Glutamatergic neuron (in vitro differentiated cells): ENCODE measurements at places on chromosomes 13 and 19.

DNA sequence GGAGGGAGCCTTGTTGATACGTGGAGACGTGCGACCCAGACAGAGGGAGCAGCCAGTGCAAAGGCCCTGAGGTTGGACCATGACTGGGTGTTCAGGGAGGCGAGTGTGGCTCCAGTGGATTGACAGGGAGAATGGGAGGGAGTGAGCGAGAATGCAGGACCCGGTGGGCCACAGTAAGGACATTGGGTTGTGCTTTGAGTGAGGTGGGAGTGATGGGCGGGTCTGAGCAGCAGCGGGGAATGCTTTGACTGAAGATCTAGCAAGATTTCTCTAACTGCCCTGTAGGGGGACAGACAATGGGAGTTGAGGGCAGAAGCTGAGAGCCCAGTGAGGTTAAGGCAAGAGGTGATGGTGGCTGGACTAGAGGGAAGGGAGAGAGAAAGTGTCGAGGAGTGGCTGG lies 7.7 kb upstream of the NANOS2 start:
- DNase-seq = no peak

DNA sequence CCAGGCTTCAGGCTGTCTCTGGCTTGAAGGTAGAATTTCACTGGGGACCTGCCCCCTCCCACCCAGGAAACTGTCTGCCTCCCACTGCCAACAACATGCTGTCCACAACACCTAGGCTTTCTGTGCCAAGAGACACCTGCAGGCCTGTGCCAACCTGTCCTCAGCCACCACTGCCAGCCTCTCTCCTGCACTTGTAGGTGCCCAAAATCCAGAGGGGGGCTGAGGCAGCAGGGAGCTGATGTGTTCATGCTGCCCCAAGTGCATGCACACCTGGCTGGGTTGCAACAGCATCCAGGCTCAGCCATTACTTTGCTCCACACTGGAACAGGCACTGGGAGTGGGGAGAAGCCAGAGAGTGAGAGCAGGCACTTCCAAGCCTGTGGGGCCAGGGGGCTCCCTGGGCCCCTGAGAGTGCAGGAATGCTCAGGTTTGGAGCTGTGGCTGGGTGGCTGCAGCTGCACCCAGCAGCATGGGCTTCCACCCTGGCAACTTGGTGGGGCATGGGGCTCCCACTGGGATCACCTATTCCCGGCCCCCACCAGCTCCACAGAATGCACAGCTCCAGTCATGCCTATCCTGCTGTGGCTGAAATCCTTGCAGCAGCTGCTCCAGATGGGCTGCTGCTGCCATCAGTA lies 218.1 kb upstream of the OBI1 start:
- no peak for DNase-seq

DNA sequence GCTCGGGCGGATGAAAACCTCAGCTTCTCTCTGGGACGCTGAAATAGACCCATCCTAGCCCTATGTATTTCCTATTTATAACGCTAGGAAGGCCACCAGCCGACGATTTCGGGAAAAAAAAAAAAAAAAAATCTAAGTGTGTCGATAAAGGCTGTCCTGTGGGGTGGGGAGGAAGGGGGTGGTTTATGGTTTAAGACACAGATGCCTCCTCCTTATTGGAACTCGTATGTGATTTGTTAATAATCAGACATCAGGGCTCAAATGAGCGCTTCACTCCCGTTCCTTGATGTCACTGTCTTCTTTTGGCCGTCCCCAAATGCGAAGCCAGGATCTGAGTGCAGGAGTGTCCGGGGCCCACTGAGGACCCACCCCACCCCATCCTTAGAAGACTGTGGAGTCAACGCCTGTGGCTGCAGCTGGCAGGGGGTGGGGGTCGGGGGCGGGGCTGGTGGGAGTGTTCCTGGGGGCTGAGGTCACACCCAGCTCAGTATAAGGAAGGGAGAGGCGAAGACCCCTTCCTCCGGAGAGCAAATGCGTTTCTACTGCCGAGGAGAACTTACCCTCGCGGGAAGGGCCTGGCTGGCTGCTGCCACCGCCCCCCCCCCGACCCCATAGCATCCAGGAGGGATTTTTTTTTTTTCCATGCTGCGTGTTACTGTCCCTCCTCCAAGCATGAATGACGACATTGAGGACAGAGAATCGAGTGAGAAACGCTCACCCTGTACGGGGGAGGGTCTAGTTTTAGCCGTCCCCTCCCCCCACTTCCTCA lies 971 bp downstream of the ATCAY start:
- peak; percentile 67 for DNase-seq

GRCh38 chr13:24012648-24013047 lies 115.3 kb upstream of the C1QTNF9B start:
- DNase-seq = no peak

DNA sequence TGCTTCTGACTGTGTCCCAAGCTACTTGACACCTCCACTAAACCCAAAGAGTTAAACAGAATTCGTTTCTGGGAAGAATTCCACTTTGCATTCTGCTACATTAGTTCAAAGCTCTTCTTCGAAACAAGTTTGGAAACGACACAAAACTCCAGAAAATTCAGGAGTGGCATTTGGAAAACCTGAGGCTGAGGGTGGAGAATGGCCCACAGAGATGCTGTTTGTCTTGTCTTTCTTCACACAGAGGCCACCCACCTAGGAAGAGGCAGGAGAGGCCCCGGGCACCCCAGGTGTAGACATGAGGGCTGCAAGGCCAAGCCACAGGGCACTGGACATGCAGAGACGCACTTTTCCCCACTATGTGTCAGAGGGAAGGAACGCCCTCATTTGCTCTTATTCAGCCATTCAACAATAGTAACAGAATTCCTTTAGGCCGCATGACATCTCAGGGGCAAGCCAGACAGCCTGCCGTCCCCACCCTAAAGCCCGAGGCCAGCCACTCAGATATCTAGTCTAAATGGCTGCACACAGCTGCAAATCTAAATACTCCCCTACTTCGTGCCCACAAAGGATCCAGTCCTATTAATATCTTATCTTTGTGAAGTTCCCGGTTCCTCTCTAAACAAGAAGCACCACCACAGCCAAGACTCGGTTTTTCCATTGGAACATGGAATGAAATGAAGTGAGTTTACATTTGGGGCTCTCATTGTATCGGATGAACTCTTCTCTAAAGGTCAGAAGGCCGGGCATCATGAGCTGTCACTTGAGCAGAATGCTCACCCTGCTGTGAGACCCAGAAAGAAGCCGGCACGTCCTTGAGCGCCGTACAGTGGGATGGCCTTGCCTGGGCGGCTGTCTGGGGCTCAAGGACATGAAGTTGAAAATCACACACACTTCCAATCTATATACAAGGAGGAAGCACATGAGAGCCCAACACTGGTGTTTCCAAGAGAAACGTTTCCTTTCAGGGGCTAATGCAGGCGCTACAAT lies 19.8 kb downstream of the COL4A1 start:
- DNase-seq = no peak

GRCh38 chr13:64371461-64371860 lies 2858.7 kb downstream of the PCDH9 start:
- no peak for DNase-seq

DNA sequence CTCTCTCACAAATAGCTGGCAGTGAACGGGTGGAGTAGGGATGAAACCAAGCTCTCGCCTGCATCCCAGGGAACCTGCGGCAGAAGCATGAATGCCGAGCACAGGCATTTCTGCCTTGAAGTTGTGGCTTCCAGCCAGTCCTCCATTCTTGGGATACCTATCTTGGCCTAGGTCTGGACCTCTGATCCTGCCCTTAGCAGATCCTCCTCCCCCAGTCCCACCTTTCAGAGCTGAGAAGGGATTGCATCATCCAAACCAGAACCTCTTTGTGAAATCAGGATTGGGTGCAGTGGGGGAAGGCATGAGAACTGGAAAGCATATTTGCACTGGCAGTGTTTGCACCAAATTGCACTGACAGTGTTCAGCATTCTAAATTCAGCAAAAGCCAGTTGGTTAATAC lies 5.8 kb downstream of the ZNF780A start:
- DNase-seq = no peak

GRCh38 chr13:100818711-100819110 lies 144.1 kb upstream of the TMTC4 start:
- no peak for DNase-seq

GRCh38 chr13:52701728-52702465 lies 37.7 kb downstream of the CNMD start:
- DNase-seq = no peak

GRCh38 chr13:35617420-35617819 lies 140.9 kb upstream of the MAB21L1 start:
- no peak for DNase-seq

- no peak for DNase-seq
Observed at GRCh38 chr13:20331949-20332348, 99.8 kb upstream of the GJB6 start.

- no peak for DNase-seq
Observed at GRCh38 chr13:102703726-102704035, 8.8 kb upstream of the METTL21C start.

GRCh38 chr13:89610331-89610730 lies 1737.2 kb upstream of the MIR17HG start:
- no peak for DNase-seq

GRCh38 chr19:33434069-33434885 lies 60.8 kb downstream of the CEBPG start:
- DNase-seq = peak; percentile 10

DNA sequence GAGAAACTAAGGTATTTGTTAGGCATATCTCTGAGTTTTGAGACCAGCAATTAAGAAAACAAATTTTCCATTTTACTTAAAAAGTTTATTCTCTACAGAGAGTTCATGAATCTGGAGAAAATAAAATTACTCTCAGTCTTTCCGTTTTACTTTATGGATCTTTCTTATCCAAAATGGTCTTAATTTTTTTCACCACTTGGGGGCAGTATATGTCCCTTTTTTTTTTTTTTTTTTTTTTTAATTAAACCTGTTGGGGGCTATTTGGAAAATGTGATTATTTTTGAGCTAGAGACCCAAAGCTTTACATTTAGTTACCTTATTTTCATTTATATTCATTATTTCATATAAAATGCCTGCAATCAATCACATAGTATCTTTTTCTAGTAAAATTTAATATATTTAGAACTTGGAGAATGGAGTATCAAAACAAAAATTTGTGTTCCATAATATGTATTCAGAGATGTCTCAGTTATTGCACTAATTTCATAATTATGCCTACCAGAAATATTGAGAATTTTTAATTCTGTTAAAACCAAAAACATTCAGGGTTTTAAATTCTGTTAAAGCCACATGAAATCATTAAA lies 27.1 kb downstream of the PIBF1 start:
- no peak for DNase-seq

DNA sequence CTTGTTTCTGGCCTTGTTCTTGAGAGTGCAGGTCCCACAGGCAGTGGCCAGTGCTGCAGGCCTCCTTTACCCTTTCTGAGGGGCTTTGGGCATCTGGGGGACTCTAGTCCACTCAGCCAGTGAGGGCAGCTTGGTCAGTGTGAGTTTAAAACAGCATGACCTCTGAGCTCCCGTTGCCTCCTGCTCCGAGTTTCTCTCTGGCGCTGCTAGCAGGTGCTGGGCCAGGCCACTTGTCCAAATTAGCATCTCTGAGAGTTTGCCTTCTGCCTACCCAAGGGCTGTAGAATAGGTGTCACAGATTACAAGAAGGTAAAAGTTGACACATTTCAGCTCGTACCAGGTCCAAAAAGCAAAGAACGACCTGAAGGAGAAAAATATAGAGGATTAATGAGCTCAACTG lies 105.9 kb downstream of the SIPA1L3 start:
- no peak for DNase-seq

- DNase-seq = peak; percentile 24
Observed at GRCh38 chr13:113657851-113658741, at the start of gene ATP4B. ATP4B (minus strand) TSS chr13:113658198; CDS start chr13:113658144, 54 bp downstream.
